ENCODE measurements at places on chromosomes 16 and 17.

DNA sequence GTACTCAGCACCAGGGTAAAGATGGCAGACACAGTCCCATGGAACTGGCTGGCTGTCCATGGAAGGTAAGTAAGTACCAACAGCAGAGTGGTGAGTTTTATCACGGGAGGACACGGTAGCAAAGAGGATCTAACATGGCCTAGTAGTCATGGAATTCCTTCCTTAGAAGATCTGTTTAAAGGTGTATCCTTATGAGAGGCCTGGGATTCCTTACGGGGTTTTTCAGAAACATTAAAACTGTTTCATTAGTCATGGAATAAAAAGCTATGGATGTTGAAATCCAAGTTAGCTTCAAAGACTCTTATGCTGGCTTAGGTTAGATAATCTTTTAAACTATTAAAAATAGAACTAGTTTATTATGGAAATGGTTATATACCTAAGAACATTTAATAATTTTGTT, 7.4 kb downstream of the FTO start:
- no peak for DNase-seq

DNA sequence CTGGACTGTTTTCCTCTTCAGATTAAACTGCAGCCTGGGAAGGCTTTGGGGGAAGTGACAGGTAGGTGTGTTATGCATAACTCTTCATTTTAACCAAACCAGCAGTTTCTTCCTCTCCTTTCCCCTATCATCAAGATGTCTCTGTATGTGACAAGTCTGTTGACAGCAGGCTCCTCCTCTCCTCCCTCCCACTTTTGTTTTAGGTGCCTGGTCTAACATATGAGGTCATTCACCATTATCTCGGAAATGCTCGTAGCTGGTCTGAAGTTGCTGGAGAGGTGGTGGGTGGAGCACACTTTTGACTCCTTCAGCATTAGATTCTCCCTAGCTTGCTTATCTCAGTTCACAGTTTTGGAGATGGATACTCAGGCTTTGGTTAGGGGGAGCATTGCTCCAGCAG, 571.0 kb upstream of the EEF2KMT start:
- DNase-seq, result no peak

- DNase-seq, result no peak
Observed at GRCh38 chr16:79444572-79444971, 156.0 kb downstream of the MAF start.

DNA sequence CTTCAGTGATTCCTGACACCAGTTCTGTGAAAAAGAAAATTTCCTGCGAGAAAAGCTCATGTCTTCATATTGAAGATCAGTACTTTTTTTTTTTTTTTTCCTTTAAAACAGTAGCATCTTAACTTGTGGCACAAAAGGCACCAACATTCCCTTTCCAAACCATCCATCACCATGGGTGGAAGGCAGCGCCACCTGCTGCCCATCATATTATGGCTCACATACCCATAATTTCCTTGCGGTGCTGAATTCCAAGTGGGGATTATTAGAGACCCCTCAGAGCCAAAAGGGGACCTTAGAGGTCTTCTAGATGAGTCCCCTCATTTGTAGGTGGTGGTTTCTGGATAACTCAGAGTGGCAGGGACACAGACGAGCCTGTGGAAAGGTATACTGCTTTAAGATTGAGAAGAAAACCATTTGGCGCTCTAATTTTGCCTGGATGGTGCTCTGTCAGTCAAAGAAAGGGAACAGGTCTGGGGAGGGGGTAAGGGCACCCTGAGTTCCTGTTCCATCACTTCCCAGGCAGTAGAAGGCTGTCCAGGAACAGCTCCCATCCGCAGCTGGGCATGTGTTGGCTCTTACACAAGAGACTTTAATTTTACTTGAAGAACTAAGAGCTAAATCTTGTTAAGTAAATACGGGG, 7.9 kb upstream of the SOST start:
- DNase-seq, result peak; percentile 15

- no peak for DNase-seq
Observed at GRCh38 chr16:82456683-82457082, 170.1 kb upstream of the CDH13 start.

DNA sequence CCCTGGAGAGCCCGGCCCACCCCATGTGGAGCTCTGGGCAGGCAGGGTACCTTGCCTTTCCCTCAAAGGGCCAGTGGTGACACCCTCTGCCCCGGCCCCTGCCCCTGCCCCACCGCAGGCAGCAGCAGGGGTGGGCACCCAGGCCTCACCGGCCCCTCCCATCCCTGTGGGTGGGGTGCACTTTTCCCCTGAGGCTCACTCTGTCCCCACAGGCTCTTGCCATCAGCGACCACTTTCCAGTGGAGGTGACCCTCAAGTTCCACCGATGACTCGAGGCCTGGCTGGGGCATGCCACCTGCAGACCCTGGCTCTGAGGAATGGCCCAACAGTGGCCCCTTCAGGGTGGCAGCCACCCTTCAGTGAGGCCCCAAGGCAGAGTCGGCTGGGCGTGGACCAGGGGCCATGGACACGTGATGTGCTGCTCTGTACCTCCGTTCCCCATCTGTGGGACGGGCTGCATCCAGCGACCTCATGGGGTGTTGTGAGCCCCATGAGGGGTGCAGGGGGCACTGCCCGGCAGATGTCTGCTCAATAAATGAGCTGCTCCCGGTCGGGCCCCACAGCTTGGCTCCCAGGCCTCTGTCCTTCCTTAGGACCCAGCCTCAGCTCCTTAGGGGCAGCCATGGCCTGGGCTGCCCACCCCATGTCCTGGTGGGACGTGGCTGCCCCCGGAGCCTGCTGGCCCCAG, 2.0 kb downstream of the DNASE1L2 start:
- DNase-seq, result no peak

DNA sequence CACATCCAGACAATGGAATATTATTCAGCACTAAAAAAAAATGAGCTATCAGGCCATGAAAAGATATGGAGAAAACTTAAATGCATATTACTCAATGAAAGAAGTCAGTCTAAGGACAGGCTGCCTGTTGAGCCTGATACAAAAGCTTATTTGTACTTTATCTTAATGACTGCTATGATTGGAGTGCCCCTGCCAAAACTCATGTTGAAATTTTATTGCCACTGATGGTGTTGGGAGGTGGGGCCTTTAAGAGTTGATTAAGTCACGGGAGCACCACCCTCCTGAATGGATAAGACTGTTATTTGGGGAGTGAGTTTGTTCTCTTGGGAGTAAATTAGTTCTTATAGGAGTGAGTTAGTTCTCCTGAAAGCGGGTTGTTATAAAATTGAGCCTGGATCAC, 9.9 kb downstream of the C17orf67 start:
- no peak for DNase-seq

GRCh38 chr17:81272616-81273015, 22.5 kb downstream of the SLC38A10 start:
- DNase-seq, result no peak

- no peak for DNase-seq
Observed at GRCh38 chr16:81097230-81097629, 1.0 kb upstream of the GCSH start.

DNA sequence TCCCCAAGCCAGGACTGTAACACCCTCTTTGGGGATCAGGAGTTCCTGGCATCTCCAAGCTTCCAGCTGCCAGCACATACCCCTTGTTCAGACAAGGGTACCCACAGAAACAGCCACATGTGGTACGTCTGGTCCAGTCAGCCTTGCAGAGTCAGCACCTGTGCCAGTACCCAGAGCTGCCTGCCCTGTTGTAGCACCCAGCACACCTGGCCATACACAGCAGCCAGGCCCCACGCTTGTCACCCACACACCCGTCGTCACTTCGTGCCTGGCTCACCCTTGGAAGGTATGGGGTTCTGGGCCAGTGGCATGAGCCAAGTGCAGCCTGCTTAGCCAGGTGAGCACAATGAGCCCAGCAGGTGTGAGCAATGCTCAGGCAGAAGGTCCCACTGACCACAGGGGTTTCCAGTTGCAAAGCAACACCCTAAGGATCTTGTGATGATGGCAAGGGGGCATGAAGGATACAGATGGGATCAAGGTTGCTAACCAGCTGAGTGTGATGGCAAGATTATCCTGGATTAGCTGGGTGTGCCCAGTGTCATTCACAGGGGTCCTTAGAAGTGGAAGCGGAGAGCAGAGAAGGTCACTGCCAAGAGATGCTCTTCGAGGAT, 202.3 kb downstream of the CPPED1 start:
- DNase-seq, result no peak

- DNase-seq, result no peak
Observed at GRCh38 chr17:38592487-38592886, 13.3 kb downstream of the SRCIN1 start.

DNA sequence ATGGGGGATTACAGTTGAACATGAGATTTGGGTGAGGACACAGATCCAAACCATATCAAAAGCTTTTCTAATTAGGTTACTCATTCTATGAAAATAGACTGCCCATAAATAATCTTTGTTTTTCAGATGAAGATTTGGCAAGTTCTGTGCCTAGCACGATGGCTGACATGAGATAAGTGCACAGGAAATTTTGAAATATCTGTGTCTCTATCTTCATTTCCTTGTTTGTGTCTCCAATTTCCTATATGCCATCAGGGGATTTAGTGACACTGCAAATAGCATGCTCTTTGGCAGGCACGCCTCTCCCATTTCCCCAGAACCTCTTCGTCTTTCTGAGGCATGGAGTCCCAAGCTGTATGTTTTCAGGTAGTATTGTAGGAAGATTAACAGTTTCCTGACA, 544.6 kb downstream of the CDH13 start:
- no peak for DNase-seq

DNA sequence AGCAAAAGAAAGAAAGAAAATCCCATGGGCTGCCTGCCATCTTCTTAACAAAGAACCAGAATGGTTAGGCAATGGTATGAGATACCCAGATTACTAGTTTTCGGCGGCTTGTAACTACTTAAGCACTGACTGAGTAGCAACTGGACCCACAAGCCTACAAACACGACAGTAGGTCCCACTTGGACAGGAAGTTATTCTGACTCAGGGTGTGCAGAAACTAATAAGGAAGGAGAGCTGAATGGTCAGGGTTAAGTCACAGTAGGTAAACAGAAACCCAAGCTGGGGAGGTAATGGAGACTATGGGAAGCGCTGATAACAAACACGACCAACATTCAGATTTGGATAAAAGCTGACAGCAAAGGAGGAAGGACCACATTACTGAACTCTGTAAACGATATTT, 10.4 kb upstream of the HLF start:
- no peak for DNase-seq

DNA sequence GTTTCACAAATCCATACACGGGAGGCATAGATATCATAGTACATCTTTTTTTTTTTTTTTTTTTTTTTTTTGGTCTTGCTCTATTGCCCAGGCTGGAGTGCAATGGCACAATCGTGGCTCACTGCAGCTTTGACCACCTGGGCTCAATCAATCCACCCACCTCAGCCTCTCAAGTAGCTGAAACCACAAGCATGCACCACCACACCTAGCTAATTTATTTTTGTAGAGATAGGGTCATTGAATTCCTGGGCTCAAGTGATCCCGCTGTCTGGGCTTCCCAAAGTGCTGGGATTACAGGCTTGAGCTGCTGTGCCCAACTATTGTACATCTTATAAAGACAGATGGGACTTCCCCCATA, 3.5 kb upstream of the RAPGEFL1 start:
- DNase-seq, result no peak

DNA sequence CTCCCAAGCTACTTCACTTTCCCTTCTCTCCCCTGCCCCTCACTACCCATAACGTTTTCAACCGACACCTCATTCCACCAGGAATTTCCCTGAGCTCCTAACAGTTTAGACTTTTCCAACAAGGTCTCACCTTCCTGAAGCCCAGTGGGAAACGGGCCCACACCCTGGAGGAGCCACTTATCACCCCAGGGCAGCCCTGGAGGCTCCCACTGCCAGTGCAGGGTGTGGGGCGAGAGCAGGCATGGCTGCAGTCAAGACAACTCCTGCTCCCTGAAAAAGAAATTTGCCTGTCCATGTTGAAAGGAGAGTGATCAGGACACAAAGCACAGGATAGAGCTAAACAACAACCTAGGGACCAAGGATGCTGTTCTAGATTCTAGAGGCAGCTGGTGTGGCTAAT, 1.7 kb upstream of the CCNF start:
- DNase-seq, result no peak

DNA sequence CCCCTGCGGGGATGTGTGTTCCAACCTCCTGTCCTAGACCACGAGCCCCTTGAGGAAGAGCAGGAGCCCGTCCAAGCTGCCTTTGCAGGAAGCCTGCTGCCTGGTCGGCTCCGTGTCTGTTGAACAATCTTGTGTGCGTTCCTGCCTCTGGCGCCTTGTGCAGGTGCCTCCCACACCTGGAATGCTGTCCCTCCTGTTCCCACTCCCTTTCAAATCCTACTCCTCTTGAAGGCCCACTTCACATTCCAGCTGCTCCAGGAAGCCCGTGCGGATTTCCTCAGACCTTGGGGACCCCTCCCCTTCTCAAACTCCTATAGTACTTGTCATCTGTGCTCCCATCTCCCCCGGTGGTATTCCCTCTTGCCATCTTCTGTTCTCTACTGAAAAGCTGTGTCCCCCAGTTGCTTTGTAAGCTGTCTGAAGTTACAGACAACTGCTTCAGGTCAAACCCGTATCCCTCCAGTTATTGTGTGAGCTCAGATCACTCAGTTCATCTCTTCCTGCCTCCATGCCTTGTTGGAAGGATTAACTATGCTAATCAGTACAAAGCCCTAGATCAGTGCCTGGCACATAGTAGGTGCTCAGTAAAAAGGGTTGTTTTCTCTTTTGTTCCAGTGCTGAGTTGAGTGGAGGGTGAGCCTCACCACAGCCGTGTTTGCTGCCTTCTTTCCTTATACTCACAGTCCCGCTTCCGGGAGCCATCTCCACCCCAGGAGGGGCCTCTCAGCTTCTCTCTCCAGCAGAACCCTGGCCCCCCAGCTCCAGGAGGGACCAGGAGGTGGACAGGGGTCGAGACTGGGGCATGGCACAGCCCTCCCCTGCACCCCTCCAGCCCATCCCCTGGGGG, 241.8 kb upstream of the CIBAR2 start:
- DNase-seq, result no peak

GRCh38 chr17:67600408-67600807, 117.3 kb upstream of the NOL11 start:
- DNase-seq, result no peak

- DNase-seq, result no peak
Observed at GRCh38 chr17:50689956-50690886, 17.5 kb downstream of the ANKRD40 start.

DNA sequence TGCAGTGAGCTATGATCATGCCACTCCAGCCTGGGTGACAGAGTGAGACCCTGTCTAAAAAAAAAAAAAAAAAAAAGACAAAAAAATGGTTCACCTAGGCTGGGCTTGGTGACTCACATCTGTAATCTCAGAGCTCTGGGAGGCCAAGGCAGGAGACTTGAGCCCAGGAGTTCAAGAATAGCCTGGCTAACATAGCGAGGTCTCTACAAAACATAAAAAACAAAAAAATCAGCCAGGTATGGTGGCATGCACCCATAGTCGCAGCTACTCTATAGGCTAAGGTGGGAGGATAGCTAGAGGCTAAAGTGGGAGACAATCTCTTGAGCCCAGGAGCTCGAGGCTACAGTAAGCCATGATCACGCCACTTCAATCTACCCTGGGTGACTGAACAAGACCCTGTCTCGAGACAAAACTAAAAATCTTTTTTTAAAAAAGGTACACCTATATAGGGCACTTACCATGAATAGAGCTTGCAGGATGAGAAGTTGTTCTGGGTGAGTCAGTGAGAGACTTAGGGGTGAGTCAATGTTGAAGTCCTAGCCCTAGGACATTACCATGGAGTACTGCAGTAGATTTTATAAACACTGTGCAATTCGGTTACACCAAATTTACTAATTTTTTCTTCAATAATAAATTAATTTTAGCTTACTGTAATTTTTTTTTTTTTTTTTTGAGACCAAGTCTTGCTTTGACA, 19.0 kb downstream of the USP32 start:
- DNase-seq, result no peak

- DNase-seq, result no peak
Observed at GRCh38 chr16:84159800-84160199, 14.7 kb downstream of the DNAAF1 start.

GRCh38 chr16:85819245-85819644, 19.8 kb downstream of the COX4I1 start:
- DNase-seq, result peak; percentile 66
